ENCODE measurements at places on chromosomes 2 and 18. TPM values are rescaled to one million over a fixed set of nuclear protein-coding genes. Genes with fewer than 3 reads are reported as not detected.

The ATP5F1A gene
- total RNA-seq, result 765 TPM

The MC5R gene
- total RNA-seq, result not detected

The LYPD6B gene
- total RNA-seq, result 2.0 TPM

The TWIST2 gene
- 45.2 TPM for total RNA-seq

The MARS2 gene
- total RNA-seq, result 1.8 TPM

The ITGB6 gene
- total RNA-seq, result not detected

The GAL3ST2 gene
- total RNA-seq, result 0.18 TPM

The RBM43 gene
- 8.8 TPM for total RNA-seq

The SMAD7 gene
- total RNA-seq, result 20.9 TPM

The CABLES1 gene
- total RNA-seq, result 9.4 TPM

The GPR55 gene
- total RNA-seq, result not detected

The TPO gene
- not detected for total RNA-seq

The ALPP gene
- total RNA-seq, result not detected

The CHRNG gene
- total RNA-seq, result not detected

The SCG2 gene
- total RNA-seq, result 3.3 TPM

The INHBB gene
- 0.09 TPM for total RNA-seq

The INO80B gene
- total RNA-seq, result 14.9 TPM

The RNF152 gene
- 10.5 TPM for total RNA-seq

The KCNE4 gene
- total RNA-seq, result 43.9 TPM

The ARHGAP15 gene
- total RNA-seq, result 0.09 TPM

The ARPC2 gene
- 269 TPM for total RNA-seq

The FEV gene
- not detected for total RNA-seq

The EIF5B gene
- 20.6 TPM for total RNA-seq

The CHRND gene
- total RNA-seq, result not detected

The SPDYA gene
- 0.71 TPM for total RNA-seq

The CD28 gene
- under 0.01 TPM for total RNA-seq

The SNORC gene
- 0.92 TPM for total RNA-seq

The NCKAP1 gene
- 93.6 TPM for total RNA-seq

The PLGLB2 gene
- 1.1 TPM for total RNA-seq

The RIT2 gene
- total RNA-seq, result not detected

The GYPC gene
- total RNA-seq, result 125 TPM

The DNAJC5G gene
- not detected for total RNA-seq

The GAREM1 gene
- 4.1 TPM for total RNA-seq

The FAM161A gene
- 1.9 TPM for total RNA-seq

The HOXD3 gene
- total RNA-seq, result 0.14 TPM

The REG1A gene
- total RNA-seq, result not detected

The TEX44 gene
- not detected for total RNA-seq

The RTTN gene
- total RNA-seq, result 13.2 TPM

The PAIP2B gene
- total RNA-seq, result 0.85 TPM

The ANKRD30B gene
- total RNA-seq, result under 0.01 TPM

The SGPP2 gene
- not detected for total RNA-seq

The SERPINB2 gene
- 0.74 TPM for total RNA-seq

The FAM237A gene
- not detected for total RNA-seq
